ENCODE measurements at places on chromosomes 4 and X.

- DNase-seq, result no peak
Observed at GRCh38 chr4:24598025-24598424, 13.7 kb upstream of the DHX15 start.

DNA sequence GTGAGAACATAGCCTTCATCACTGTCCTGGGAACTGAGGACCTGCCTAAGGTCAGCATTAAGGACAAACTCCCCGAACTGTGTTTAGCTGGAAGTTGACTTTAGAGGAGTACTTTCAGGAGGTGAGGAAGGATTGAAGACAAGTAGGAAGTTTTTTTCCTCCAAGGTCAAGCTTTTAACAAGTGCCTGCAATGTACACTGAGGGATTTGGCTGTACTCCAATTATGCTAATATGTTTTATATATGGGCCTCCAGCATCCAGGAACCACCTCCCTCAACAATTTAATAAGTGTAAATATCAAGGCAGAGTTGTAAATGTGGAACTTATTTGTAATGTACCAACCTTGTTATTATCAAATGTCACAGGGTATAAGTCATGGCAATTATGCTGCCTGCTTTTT lies 726.2 kb downstream of the RPA4 start:
- DNase-seq, result no peak

GRCh38 chrX:153924149-153924861 lies 1.8 kb downstream of the ARHGAP4 start:
- DNase-seq, result no peak

DNA sequence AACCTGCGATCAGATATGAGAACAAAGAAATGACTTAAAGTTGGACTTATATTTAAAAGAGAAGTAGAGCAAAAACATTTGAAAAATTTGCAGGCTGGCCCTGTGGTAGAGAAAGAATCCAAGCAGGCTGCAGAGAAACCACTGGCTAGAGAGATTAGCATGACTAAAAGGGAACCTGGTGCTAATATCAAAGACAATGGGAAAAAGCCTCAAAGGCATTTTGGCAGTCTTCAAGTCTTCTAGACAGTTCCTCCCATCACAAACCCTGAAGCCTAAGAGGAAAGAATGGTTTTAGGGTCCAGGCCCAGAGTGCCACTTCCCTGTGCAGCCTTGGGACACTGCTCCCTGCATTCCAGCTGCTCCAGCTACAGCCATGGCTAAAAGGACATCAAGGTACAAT lies 33.4 kb downstream of the KCTD8 start:
- DNase-seq, result no peak

GRCh38 chr4:88106205-88106604 lies 52.2 kb downstream of the ABCG2 start:
- DNase-seq, result no peak

DNA sequence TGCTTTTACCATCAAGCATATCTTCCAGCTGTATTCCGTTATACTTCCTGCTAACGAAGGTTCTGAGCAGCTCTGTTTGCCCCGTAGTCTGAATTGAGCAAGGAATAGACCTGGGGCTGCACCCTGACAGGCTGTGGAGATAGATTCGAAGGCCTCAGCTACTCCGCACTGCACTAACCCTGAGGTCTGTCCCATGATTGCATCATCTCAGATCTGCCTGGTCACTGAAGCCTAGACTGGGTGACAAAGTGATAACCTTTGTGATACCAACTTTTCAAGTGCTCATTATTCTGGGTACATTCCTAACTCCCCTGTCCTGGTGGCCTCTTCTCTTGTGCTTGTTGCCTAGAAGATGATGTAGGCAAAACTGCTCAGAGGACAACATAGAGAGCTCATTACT lies 29.9 kb upstream of the PGRMC1 start:
- no peak for DNase-seq

DNA sequence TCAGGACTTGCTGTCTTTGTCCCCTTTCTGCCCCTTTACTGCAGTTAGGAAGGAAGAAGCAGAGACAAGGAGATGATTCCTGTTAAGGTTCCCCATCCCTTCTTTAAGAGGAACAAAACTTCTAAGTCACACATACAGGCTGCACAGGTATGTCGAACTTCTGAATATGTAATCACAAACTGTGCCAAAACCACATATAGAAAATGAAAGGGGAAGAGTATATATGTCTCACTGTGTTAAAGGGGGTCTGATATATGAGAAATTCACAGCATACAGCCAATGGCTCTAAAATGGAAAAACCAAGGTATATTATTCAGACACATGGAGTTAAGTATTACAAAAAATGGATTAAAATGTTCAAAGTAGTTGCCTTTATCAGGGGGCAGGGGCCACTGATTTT lies 11.7 kb downstream of the CFAP97 start:
- DNase-seq, result no peak

GRCh38 chr4:170497689-170498088 lies 407.9 kb upstream of the AADAT start:
- DNase-seq, result no peak

DNA sequence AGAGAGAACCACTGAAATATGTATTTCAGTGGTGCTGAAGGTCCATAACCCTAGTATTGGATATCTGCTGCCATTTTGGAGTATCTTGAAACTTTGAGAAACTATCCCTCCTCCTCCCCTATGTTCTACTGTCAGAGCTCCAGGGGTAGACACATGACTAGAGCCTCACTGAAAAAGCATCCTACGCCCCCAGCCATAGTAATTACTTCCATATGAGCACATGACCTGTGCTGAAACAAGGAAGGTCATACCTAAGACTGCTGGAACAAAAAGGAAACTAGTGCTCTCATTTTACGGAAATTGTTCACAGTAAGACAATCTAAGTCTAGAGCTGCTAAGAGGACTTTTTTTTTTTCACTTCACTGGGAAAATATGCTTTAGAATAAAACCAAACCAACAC lies 42.0 kb upstream of the MAPK10 start:
- DNase-seq, result no peak

- no peak for DNase-seq
Observed at GRCh38 chr4:153028535-153028934, 92.4 kb downstream of the FHDC1 start.
